Globus pallidus (tissue), 1 donor: ENCODE measurements at places on chromosomes 6 and 20.

GRCh38 chr6:38649744-38650143, 10.0 kb upstream of the BTBD9 start:
- DNase-seq, result no peak

- DNase-seq, result no peak
These were observed 27.6 kb downstream of the KCNK15 start for GRCh38 chr20:44773070-44773829.

DNA sequence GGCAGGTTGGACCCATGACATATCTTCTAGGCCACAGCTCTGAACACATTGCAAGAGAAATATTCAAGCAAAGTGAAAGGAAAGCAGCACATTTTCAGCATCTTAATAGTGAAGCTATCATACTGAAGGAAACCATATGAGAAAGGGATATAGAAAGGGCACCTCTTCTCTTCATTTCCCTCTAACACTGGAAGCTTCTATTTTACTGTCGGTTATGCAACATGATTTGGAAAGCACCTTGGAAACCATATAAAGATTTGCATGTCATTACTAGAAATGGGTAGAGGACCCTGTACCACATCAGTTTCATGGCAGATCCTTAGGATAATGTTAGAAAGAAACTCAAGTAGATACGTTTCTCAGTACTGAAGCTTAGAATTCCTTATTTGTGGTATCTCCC, 70.5 kb upstream of the HMGN3 start:
- no peak for DNase-seq

DNA sequence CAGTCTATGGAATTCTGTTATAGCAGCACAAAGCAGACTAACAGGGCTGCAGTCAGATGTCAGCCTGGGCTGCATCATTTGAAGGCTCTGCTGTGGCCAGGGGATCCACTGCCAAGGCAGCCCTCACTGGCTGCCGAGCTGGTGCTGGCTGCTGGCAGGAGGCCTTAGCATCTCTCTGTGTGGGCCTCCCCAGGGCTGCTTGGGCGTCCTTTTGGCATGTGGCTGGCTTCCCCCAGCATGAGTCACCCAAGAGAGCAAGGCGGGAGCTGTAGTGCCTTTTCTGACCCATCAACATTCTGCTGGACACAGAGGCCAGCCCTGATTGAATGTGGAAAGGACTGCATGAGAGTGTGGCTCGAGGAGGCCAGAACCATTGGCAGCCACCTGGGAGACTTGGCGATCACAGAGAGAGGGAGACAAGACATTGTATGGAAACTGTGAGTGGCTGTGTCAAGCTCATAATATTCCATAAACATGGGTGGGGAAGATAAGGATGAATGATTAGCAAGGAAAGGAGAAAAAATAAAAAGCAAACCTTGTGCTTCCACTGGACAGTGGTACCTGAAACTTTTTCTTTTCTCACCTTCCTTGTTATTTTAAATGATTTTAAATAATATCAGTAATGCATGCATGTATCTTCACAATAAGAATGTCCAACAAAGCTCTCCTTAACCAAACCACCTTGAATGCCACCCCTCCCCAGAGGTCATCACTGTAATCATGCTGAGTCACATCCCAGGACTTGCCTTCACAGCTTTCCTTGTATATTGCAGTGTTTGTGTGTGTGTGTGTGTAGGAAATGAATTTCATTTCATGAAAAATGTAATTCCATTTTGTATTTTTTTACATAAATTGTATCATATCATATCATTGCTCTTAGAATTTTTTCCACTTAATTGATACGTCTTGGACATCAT, 55.0 kb upstream of the VSX1 start:
- DNase-seq, result peak; percentile 82

GRCh38 chr6:121393731-121394505, 41.5 kb upstream of the GJA1 start:
- DNase-seq, result no peak

DNA sequence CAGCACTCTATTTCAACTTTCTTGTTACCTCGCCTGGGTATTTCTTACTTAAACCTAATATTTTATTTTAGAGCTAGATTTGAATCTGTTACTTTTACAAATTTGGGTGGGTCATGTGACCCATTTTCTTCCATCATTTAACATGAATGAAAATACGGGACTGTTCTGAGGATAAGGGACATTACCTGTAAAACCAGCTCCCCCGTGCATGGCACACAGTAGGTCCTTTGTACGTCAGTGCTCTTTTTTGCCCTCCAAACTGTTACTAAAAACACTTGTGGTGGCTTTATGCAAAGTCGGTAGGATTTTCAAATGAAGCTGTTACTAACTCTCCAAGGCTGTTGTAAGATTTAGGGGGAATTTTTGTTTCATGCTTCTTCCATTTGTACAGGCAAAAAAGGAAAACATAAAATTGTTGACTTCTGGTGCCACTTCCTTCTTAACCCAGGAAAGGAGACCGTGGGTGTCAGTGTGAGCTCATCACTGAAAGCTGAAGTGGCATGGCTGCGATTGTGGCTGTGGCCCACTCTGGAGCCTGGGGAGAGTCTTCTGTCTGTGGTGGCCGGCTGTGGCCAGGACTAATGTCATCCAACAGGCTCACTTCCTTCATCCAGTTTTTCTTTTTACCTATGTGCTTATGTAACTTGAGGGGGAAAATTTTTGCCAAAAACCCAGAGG, 40.2 kb upstream of the PXDC1 start:
- no peak for DNase-seq

- DNase-seq, result no peak
These were observed 260.0 kb downstream of the FARS2 start for GRCh38 chr6:5521322-5521721.

- peak; percentile 70 for DNase-seq
These were observed 41.3 kb upstream of the NAA20 start for GRCh38 chr20:19975901-19976300.

- no peak for DNase-seq
These were observed 14.7 kb downstream of the SLC13A3 start for GRCh38 chr20:46636514-46636913.

GRCh38 chr6:138692058-138692977, 81.3 kb upstream of the CCDC28A start:
- peak; percentile 57 for DNase-seq

DNA sequence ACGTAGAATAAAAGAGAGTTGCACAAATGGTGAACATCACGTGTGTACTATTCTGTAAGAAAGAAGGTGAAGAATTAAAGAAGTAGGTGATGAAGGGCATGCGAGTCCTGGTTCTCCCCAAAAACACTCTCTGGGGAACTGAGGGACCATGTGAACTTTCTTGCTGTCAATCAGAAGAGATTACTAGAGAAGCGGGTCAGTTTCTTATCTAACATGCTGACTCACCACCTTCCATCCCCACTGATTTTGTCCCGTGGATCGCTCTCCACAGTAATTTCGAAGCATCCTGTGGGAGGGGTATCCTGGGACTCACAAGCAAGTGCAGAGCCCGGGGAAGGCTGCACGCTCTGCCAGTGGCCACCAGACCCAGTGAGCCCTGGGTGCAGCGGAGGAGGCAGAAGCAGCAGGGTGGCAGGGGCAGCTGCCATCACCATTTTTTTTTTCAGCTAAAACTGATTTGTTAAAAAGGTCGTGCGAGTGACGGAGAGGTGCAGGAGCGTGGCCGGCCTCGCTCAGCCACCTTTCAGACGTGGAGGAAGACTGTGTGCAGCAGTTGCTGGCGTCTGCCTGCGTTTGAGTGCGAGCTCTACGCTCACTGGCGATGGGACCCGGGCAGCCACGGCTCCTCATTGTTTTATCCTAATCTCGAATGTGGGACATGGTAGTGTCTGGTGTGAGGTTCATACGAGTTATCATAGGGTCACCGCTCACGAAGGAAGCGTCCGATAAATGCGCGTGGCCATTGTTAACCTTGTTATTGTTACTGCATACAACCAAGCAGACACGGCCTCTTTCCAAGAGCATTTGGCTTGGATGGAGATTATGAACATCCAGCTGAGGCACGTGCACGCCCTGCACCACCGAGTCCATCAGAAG, 28.0 kb upstream of the SLCO4A1 start:
- no peak for DNase-seq

- no peak for DNase-seq
These were observed 512.7 kb upstream of the ZNF337 start for GRCh38 chr20:26209171-26209941.

- DNase-seq, result no peak
These were observed 149.7 kb upstream of the IMPG1 start for GRCh38 chr6:76222189-76222588.
